NCI-H226 (cell line): ENCODE measurements at places on chromosomes 1 and 21.

- no peak for DNase-seq
Observed at GRCh38 chr1:11364170-11364569, 91.2 kb downstream of the UBIAD1 start.

DNA sequence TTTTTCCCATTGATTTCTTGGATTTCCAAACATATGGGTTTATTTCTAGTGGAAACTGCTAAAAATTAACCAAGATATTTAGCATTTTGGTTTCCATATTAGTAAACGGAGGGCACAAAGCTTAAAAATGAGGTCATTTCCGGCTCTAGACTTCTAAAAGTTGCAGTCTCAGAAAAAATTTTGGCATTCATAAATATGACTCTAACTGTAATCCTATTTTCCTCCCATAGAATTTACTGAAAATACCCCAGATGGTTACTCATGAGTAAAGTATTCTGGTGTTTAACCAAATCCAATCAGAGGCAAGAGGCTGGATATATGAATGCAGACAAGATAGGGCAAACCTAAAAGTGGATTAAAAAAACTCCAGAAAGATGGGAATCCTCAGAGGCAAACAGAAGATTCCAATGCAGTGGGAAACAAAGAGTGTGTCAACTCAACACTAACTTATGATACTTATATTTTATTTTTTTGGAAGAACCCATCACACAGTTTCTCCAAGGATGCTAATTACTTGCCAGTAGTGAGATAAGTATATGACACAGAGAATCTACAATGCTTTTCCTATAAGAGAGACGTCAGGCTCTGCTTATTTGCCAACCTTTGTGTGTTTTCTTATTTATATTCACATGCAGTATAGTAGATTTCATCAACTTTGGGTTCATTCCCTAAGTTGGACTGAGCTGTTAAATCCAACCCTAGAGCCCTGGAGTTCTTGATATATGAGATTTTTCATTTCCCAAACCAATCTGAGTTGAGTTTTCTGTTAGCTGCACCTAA is 90.1 kb upstream of the BCL10 start:
- peak; percentile 89 for DNase-seq

- DNase-seq: no peak
Observed at GRCh38 chr1:100152271-100152670, 19.3 kb downstream of the TRMT13 start.

GRCh38 chr1:175635092-175635491 is 108.3 kb downstream of the TNR start:
- DNase-seq: no peak

GRCh38 chr1:31238986-31239613 is 587 bp downstream of the NKAIN1 start:
- no peak for DNase-seq

DNA sequence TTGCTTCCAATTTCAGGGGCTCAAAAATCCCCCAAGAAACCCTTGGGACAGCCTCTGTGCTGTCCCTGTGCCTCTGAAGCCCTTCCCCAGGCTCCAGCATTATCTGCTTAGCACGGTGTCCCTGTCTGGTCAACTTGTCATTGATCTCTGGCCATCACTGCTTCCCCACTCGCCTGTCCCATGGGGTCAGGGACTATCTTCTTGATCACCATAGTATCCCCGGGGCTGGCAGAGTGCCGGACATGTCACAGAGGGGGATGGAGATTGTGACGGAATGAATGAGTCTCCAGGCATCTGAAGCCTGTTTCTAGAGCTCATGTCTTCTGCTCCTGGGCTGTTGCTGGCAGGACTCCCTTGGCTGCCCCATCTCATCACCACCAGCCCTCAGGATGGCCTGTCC is 99.4 kb upstream of the VAMP3 start:
- no peak for DNase-seq

- DNase-seq: no peak
Observed at GRCh38 chr1:225651376-225651871, 1.5 kb downstream of the ENAH start.

- no peak for DNase-seq
Observed at GRCh38 chr1:198162091-198162767, 5.4 kb downstream of the NEK7 start.

DNA sequence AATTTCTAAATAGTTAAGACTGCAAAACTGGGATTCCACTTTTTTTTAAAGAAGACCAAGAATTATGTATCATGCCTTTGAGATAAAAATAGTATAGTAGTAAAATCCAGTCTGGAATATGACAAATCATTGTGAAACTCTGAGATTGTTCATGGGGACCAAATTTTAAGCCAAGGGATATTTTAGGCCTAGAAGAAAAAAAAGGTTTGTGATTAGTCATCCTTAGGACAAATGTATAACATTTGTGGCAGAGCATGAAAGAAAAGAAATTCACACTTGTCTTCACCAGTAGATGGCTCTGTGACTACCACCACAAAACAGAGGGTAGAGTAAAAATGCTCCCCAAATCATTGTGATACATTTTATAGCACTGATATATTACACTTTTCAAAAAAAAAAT is 226.1 kb downstream of the KCTD3 start:
- DNase-seq: peak; percentile 1

DNA sequence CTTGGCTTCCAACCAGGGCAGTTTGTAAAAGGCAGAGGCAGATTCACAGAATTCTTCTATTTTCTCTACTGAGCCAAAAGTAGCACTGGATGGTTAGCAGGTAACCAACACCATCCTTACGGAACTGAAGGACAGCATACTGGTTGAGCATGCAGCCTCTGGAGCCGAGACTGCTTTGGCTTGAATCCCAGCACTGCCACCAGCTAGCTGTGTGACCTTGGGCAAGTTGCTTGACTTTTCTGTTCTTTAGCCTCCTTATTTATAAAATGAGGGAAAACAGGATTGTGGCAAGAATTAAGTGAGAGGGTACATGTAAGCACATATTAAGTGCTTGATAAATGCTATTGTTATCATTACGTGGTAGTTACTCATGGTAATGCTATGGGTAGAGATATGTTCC is 19.5 kb downstream of the CACNA1S start:
- no peak for DNase-seq

- DNase-seq: no peak
Observed at GRCh38 chr1:22334860-22335550, 116.6 kb upstream of the ZBTB40 start.

DNA sequence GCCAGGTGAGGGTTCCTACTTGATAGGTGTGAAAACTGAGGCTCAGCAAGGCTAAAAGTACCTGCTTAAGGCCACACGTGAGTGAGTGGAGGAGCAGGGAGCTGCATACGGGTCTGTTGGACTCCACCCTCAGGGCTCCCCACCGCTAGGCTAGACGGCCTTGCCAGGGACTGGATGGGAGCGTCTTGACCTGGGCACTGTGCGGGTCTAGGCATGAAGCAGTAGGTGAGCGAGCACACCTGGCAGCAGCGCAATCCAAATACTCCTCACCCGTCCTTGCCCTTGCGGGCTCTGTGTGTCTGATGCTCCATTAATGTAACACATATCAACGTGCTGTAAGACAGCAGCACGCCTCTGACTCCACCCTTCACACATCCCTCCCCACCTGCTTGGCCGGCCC is 94.0 kb downstream of the LACTBL1 start:
- DNase-seq: no peak

DNA sequence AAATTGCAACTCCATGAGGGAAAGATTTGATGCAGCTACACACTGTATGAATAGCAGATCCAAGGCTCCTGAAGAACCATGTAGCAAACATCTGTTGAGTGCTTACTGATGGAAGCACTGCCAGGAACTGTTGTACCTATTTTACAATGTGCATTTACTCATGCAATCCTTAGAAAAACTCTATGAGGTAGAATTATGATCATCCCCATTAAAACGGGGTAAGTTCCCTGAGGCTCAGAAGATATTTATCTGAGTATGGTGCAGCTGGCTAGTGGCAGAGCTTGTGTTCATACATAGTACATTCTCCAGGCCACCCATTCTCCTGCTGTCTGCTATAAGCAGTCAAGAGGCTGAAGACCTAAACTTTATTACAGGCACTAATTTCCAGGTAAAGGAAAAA is 54.4 kb upstream of the C8B start:
- no peak for DNase-seq

DNA sequence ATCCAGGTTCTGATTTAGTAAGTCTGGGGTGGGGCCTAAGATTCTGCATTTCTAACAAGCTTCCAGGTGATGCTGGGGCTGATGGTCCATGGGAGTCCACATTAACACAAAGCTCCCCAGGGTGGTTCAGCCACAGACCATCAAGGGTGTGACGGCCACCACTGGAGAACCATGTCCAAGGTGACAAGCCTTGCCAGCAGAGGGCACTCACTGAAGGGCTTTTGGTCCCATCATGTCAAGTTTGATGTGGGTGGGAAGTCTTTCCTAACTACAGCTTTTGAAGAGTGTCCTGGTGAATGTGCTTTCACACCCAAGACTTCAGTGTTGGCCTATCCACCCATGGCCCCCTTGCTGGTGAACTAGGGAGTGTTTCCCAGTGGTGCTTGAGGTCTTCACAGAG is 67.1 kb downstream of the UBE2T start:
- no peak for DNase-seq

DNA sequence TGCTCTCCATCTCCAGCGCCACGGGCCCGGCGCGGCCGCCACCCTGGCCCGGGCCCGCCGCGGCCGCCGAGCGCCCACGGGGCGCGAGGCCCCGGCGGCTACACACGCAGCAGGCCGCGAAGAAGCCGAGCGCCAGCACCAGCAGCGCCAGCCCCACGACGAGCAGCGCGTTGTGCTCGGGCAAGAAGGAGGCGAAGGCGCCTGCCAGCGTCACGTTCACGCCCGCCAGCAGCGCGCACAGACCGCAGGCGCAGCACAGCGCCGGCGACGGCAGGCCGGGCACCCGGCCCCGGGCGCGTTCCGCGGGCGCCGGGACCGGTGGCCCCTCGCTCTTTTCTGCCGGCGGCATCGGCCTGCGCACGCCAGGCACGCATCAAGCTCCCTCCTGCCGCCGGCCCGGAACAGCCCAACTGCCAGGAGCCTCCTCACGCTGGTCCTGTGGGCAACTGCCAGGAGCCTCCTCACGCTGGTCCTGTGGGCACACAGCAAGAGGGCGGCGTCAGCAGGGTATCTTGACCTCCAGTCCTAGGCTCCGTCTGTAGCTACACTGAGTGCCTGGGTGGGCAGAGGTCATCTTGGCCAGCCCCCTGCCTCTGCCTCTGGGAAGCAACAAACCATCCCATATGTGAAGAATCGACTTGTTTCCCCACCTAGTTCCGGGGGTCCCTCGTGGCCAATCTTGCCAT is 18.1 kb downstream of the KNCN start:
- no peak for DNase-seq

GRCh38 chr1:150234309-150234565 is 1.7 kb downstream of the ANP32E start:
- DNase-seq: no peak

DNA sequence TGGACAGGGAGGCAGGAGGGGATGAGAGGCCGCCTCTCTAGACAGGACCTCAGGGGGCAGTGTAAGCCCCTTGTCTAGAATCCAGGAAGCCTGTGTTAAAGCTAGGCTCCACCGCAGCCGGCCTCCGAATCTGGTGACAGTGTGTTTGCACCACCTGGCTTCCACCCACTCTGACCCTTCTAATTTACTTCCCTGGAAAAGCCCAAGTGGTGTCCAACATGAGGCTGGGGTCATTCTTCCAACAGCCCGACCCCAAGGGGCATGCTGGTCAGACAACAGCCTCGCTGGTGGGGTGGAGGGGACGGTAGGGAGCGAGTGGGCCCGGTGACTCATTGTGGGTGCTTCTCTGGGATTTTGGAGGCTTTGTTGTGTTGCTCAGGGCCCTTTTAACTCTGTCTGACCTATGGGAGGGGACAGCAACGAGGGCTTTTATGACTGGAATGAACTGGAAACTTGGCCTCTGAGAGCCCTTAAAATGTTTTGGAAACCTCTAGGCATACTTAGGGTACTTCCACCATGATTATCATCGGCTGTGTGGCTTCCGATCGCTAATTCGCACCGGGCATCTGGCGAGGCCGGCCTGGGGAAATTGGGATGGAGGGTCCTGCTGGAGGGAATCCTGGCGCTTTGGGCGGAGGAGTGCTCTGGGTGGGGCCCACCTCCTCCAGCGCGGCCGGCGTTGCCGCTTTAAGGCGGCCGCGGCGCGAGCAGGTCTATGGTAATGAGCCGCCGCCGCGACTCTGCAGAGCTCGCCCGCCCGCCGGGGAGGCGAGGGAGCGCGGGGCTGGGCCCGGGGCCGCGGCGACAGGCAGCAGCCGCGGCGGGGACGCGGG is at the start of gene CELSR2:
CELSR2 (plus strand) TSS at position 743 of the 833 bp plus-strand sequence. CDS start 541 bp downstream, outside the sequence.
- DNase-seq: peak; percentile 65

GRCh38 chr1:157574836-157575235 is 22.5 kb upstream of the FCRL5 start:
- DNase-seq: no peak

- no peak for DNase-seq
Observed at GRCh38 chr1:54754486-54755285, 9.6 kb downstream of the PARS2 start.

DNA sequence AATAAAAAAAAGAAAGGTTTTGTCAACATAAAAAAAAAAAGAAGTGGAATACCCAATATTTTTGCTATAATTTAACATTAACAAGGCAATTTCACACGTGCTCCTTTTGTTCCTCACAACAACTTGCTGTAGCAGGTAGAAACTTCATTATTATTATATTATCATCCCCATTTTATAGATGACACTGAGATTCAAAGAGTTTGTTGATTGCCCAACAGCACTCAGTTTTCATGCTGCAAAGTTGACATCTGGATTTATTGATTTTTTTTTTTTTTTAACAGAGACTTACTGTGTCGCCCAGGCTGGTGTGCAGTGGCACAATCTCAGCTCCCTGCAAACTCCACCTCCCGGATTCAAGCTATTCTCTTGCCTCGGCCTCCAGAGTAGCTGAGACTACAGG is 8.9 kb upstream of the ESRRG start:
- no peak for DNase-seq

GRCh38 chr1:32273391-32274208 is 18.3 kb upstream of the HDAC1 start:
- DNase-seq: peak; percentile 69

- DNase-seq: no peak
Observed at GRCh38 chr1:10973956-10974881, 38.2 kb upstream of the TARDBP start.

- DNase-seq: no peak
Observed at GRCh38 chr1:191609305-191609704, 549.0 kb upstream of the RGS18 start.

- no peak for DNase-seq
Observed at GRCh38 chr1:40380817-40381216, 7.3 kb downstream of the SMAP2 start.

- DNase-seq: no peak
Observed at GRCh38 chr1:192552760-192553191, 22.8 kb upstream of the RGS1 start.
